NCI-H1105 (cell line): ENCODE measurements at places on chromosomes 11 and 22.

- no peak for DNase-seq
Measured at GRCh38 chr11:37509506-37509905, 911.5 kb upstream of the RAG2 start.

DNA sequence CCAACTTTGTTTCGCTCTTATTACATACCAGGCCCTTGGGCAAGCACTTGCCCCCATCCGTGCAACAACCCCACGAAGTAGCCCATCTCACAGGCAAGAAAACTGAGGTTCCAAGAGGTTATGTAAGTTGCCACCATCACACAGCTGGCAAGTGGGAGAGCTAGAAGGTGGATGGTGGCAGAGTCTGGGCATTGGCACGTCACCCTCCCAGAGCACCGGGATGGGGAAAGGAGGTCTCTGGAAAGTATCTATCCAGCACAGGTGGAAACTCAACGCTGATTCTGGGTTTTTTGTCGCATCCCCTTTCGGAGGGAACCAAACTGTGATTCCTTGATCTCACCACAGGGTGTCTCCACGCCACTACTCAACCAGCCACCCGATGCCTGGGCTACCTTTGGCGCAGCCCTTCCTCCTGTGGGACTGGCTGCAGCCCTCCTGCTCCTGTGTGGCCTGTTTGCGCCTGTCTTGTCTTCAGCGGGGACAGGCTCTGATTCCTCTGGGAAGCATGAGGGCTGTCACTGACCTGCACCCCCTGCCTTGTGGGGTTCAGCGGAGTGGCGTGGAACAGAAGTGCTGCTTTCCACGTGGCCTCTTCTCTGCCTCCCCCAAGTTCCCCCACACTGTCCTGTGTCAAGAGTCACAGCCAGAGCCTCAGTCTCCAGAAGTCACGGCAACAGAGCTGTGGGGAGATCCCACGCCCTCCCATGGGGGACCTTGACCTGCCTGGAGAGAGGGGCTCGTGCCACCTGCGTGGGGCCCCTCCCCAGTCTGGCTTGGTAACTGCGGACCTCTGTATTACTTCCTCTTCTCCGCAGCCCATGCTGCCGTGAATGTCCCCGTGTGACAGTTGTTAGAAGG is 34.4 kb upstream of the TRIM29 start:
- peak; percentile 45 for DNase-seq

GRCh38 chr11:101915791-101916291 is 481 bp downstream of the ANGPTL5 start:
- DNase-seq, result no peak

- no peak for DNase-seq
Measured at GRCh38 chr22:26718905-26719304, 61.5 kb downstream of the MIAT start.

- no peak for DNase-seq
Measured at GRCh38 chr11:3783611-3784010, 13.7 kb downstream of the NUP98 start.

- DNase-seq, result no peak
Measured at GRCh38 chr11:41845066-41845465, 385.6 kb upstream of the LRRC4C start.

GRCh38 chr11:62400760-62401159 is 18.1 kb upstream of the SCGB1A1 start:
- DNase-seq, result no peak

DNA sequence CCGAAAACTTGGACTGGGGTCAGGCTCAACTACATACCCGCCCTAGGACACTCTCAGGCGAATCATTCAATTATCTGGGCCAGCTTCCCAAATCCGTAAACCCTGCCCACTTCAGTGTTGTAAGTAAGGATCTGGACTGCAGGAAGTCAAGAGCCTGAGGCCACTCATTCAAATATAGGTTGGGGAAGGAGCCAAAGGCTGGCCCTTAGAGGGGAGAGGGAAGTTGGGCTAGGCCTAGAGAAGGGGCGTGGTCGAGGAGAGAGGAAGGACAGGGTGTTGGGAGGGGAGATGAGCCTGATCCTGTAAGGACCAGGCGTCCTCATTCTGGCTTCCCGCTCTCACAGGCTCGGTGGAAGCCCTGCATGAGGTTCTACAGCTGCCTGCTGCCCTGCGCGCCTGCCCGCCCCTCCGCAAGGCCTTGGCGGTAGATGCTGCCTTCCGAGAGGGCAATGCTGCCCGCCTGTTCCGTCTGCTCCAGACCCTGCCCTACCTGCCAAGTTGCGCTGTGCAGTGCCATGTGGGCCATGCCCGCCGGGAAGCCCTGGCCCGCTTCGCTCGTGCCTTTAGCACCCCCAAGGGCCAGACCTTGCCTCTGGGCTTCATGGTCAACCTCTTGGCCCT is 3.0 kb downstream of the SAC3D1 start:
- no peak for DNase-seq

GRCh38 chr22:20298803-20299745 is 20.8 kb downstream of the DGCR6L start:
- DNase-seq, result peak; percentile 79

DNA sequence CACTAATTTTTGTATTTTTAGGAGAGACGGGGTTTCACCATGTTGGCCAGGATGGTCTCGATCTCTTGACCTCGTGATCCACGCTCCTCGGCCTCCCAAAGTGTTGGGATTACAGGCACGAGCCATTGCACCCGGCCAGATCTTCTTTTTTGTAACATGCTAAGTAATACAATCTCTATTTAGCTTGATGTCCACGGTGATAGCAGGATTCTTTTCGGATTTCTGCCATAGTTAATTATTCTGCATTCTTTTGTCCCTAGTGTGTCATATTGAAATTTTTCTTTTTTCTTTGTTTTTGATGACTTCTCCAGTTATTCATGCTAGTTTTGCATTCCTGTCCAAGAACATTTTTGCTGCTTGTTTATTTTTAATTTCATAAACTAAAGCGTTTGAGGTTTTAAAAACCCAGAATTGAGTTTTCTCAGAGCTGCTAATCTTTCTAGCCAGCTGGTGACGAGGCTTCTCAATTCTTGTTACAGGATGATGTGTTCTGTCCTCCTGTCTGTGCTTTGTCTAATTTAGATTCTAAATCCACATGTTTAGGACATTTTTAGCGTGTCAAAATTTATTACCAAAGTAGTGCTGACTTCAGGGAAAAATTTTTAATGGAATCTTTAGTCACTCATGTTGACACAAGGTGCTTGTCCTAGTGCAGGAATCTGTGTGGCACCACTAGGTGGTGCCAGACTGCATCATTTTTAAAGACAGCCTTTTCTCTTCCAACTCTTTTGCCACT is 21.8 kb downstream of the NF2 start:
- DNase-seq, result no peak

DNA sequence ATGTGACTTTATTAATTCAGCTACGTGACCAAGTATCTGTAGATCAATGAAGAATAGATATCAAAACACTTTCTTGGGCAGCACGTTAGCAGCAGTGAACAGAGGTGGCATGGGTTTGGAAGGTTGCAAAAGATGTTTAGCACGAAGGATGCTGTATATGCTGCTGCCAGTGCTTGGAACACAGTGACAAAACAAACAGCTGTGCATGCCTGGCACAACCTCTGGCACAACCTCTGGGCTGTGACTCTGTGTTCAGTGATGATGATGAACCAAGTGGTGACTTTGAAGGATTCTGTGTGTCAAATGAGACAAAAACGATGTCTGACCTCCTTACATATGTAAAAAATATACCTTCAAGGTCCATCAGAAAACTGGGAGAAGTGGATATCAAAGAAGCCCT is 104.7 kb downstream of the TBC1D22A start:
- no peak for DNase-seq

- DNase-seq, result no peak
Measured at GRCh38 chr11:96538104-96538503, 148.3 kb downstream of the JRKL start.

DNA sequence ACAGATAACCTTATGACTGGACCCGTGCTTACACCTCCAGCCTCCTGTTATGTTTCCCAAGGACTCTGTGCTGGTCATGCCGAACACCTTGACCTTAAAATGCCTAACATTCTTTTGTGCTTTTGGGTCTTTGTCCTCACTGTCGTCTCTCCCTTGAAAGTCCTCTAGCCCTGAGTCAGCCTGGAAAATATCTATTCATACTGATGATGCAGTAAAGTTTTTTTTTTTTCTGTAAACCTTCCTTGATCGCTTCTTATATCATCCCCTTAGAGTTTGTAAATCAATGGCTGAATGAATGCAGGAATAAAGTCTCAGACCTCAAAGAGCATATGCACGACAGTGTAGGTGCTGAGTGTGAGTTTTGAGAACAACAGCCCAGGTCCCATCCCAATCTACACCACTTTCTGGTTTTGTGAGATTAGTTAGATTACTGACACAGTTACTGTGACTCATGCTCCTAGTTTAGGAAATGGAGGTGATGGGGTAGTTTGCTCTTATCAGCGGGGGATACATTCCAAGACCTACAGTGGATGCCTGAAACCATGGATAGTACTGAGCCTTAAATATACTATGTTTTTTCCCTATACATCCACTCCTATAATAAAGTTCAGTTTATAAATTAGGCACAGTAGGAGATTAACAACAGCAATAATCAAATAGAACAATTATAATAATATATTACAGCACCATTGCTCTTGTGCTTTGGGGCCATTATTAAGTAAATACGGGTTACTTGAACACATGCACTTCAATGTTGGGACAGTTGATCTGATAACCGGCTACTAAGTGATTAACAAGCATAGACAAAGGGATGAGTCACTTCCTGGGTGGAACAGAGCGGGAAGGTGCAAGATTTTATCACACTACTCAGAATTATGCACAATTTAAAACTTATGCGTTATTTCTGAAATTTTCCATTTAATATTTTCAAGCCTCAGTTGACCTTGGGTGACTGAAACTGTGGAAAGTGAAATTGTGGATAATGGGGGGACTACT is 8.6 kb downstream of the TCN1 start:
- DNase-seq, result no peak

- DNase-seq, result no peak
Measured at GRCh38 chr11:60371386-60371785, 6.9 kb upstream of the MS4A7 start.

DNA sequence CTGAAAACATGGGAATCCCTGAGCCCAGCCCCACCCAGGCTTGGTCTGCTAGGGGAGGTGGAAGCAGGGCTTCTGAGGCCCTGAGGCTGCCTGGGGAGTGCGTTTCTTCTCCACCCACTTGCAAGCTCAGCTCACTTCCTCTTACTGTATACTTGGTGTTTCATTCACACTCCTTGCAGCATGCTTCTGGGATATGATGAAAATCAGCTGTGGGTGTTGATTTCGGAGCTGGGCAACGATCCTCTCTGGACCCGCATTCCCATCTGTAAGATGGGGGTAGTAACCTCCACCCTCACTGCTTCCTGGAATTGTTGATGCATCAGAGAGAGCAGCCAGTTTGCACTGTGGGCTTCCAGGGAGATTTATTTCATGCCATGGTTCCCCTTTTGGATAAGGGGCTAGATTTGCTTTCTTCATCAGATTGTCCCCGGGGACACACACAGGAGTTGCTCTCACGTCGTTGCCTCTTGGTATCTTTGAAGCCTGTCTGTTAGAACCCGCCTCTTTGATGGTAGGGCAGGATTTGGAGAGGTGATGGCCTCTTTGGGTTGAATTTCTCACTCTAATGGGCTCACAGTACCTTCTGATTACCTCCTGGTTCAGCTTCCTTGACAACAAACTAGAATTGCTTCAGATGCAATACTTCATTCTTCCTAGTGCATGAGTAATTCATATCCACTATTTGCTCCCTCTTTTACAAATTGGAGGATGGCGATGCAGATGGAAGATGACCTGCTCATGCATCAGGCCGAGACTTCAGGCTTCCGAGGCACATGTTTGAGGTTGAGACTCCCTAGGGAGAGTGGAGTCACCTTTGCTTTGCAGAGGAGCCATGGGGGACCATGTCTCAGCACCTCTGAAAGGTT is 40.4 kb downstream of the BCR start:
- DNase-seq, result no peak

DNA sequence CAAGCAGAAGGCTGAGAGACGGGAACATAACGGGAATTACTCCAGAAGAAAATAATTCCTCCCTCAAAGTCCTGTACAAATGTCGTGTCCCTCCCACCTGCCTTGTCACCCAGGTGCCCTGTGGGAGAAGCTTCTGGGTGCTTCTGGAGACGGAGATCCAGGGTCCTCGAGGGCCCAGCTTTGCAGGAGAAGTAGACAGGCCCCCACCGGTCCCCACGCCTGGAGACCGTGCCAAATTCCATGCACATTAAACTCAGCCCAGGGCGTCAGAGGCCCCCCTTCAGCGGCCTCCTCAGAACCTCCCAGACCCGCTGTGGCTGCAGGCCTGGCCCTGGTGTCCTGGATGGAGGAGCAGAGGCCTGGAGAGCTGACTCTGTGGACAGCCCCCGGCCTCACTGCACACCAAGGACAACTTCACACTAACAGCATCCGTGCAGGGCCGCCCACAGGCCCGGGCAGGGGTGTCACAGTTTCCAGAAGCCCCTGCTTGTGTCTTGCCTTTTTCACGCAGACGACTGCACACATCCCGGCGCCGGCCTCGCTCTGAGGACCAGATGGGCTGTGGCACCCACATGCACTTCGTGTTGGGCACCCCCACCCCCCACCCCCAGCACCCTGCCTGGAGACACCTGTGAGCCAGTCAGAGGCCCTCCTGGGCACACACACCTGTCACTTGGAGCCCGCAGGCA is 734.3 kb downstream of the BRD1 start:
- peak; percentile 52 for DNase-seq

GRCh38 chr11:35563484-35564244 is 38.2 kb upstream of the PAMR1 start:
- no peak for DNase-seq

DNA sequence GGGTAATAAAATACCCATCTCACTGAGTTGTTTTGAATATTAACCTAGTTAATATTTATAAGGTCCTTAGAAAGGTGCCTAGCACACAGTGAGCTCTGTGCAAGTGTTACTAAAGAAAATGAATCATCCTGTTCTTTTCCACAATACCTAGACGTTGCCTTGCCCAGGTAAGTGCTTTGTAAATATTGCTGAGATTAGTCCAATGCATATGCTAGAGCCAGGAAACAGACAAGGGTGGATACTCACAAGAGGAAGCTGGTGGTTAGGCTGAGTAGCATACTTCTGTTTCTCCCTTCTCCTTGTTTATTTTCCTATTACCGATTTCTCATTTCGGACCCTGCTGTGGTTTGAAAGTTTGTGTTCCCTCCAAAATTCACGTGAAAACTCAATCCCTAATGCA is 58.1 kb upstream of the BARX2 start:
- peak; percentile 23 for DNase-seq

GRCh38 chr22:17284888-17285287 is 65.7 kb upstream of the ADA2 start:
- DNase-seq, result no peak

DNA sequence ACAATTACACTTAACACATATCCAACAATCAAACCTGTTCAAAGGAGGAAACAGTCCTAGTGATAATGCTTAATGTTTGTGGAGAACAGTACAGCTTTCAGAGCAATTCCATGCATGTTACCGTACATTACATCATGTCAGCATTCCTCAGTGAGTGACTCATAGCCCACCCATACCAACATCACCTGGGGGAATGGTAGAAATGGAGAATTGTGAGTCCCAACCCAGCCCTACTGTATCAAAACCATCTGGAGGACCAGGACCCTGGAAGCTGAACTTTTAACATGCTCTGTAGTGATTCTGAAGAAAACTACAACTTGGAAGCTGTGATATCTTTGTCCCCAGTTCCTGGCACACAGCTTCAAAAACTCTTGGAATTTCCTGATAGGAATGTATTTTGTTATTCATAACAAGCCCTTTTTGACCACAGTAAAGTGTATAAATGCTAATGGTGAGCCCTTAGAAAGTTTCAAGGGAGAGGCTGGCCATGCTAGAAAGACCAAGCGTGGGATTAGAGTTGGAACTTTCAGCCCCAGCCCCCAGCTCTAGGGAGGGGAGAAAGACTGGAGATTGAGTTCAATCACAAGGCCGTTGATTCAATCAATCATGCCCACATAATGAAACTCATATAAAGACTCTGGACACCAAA is 301.1 kb downstream of the BUD13 start:
- DNase-seq, result no peak
